ENCODE measurements at places on chromosomes 3 and 15.

DNA sequence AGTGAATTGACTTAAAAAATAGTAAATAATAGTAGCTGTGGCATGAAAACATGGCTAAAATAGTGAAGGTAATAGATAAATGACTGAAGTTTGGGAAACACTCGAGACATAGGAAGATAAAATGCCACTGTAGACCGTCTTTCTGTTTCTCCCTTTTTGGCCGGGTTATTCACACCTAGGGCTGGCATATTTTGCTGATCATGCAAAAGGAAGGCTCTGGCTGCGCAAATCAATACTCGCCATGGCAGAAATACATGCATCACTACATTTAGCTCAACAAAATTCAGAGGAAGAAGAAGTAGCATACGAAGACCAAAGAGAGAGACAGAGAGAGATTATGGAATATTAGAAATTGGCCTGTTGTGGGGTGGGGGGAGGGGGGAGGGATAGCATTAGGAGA, 242.2 kb upstream of the KBTBD8 start:
- no peak for DNase-seq

DNA sequence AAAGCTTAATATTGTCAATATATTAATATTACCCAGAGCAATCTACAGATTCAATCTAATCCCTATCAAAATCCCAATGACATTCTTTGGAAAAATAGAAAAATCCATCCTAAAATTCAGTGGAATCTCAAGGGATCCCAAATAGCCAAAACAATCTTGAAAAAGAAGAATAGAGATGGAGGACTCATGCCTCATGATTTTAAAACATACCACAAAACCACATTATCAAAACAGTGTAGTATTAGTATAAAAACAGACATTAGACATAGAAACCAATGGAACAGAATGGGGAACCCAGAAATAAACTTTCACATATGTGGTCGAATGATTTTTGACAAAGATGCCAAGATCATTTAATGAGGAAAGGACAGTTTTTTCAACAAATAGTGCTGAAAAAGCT, 14.6 kb downstream of the NEK4 start:
- DNase-seq: no peak

- DNase-seq: no peak
Measured at GRCh38 chr3:10982782-10983181, 9.8 kb upstream of the SLC6A1 start.

- no peak for DNase-seq
Measured at GRCh38 chr15:96276438-96277210, 53.9 kb upstream of the NR2F2 start.

- DNase-seq: no peak
Measured at GRCh38 chr3:170410428-170411029, 8.1 kb upstream of the CLDN11 start.

DNA sequence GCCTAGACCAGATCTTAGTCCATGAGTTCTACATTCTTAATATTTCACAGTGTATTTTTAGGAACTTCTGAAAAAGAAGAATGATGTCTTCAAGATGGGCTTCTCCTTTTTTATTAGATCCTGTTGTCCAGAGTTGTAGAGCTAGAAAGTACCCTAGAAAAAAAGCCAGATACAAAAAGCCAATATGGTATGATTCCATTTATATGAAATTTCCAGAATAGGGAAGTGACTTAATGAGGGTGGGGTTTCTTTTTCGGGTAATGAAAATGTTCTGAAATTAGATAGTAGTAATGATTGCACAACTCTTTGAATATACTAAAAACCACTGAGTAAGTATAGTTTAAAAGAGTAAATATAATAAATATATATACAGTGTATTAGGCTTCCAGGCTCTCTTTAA, 116.9 kb downstream of the NFKBIZ start:
- no peak for DNase-seq

DNA sequence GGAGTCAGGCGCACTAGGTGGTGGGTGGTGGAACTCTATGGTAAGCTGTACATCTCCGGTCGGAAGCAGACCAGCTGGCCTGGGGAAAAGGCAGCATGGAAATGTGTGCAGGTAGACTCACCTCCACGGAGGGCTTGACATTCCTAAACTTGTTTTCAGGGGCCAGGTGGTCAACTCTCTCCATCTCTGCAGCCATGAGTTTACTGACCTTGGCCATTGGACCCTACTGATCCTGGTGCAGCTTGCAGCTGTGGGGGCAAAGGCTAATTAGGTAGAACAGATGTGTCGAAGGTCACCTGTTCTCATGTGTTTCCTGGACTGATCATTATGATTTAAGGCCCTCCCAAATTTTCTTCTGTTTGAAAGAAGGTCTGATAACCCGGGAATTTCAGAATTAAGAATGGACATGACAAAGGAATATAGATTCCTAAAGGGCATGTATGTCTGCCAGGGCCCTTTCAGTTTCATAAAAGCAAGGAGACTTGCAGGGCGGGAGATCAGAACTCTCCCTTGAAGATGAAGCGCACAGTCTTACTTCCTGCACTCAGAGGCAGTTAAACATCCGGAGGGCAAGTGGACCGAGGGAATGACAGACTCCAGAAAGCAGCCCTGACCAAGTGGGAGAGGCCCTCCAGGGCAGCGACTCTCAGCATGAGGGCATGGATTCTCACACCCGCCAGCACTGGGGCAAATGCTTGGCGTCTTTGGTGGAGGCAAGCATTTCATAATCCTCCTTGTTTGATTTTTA, 56.1 kb upstream of the CMTM7 start:
- no peak for DNase-seq

- DNase-seq: no peak
Measured at GRCh38 chr15:55740981-55741832, 1.7 kb downstream of the PRTG start.

All from esophagus squamous epithelium (tissue), 5 donors.